ENCODE measurements at places on chromosomes 11 and 22.

DNA sequence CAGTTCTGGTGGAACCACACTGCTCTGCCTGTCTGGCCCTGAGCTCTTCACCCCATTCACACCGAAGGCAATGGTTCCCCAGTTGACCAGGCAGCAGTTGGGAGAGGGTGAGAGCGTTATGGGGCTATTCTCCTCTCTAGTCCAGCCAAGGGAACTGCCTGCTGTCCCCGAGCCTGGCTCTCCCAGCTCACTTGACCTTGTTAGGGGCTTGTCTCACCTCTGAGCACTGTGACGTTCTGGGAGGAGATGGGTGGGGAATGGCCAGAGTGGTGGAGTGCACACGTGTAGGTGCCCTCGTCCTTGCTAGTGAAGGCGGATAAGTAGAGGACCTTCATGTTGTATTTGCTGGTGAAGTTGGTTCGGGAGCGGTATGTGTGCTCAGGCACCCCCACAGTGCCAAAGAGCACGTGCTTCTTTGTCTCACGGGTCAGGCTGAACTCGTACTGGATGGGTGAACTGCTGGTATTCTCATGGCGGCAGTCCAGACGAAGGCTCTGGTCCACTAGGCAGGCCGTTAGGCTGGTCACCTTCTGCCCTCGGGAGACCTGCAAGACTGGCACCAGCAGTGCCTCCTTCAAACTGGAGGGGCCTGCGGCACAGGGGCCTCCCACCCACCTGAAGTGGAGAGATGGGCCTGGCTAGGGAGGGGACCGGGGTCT lies 3.0 kb downstream of the THY1 start:
- no peak for DNase-seq

GRCh38 chr11:12439615-12440014 lies 62.2 kb downstream of the PARVA start:
- DNase-seq = no peak

DNA sequence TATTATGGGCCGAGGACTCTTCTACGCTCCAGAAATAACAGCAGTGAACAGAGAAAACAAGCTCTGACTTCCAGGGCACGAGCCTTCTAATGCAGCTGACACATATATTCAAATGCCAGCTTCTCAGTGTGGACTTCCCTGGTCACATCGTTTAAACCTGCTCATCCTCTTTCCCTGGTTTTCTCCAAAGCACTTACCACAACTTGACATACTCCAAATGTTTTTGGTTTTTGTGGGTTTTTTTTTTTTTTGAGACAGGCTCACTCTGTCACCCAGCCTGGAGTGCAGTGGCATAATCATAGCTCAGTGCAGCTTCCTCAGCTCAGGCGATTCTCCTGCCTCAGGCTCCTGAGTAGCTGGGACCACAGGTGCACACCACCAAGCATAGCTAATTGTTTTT lies 105.5 kb downstream of the MICAL3 start:
- DNase-seq = no peak

DNA sequence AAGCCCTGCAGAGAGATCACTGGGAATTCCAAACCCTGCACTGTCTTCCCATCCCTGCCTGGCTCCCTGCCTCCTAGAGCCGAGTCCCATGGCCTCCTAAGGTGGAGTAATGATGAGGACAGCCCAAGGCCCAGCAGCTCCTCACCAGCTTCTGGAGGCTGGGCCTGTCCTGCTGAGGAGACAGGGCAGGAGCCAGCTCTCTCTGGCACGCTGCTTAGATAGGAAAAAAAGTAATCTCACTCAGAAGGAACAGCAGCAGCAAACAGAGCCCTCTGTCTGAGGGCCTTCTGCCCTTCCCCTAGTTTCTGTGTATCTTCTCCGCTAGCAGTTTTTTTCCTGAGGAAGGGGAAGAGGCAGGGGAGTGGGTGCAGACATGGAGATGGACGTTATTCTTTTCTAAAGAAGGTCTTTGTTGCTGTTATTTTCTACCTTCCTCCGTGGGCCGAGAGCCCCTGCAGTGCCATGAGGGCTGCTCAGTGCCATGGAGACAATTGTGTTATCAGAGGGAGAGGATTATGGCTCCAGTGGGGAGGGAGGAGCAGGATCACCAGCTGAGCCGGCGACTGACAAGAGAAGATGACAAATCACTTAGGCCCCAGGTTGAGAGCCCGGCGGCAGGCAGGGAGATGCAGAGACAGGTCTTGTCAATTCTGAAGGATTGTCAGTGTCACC lies 315.3 kb downstream of the BUD13 start:
- no peak for DNase-seq

- no peak for DNase-seq
Observed at GRCh38 chr11:132944569-132944944, 587.7 kb downstream of the OPCML start.

Measured in DND-41 (cell line).